ENCODE measurements at places on chromosomes 4 and X.

DNA sequence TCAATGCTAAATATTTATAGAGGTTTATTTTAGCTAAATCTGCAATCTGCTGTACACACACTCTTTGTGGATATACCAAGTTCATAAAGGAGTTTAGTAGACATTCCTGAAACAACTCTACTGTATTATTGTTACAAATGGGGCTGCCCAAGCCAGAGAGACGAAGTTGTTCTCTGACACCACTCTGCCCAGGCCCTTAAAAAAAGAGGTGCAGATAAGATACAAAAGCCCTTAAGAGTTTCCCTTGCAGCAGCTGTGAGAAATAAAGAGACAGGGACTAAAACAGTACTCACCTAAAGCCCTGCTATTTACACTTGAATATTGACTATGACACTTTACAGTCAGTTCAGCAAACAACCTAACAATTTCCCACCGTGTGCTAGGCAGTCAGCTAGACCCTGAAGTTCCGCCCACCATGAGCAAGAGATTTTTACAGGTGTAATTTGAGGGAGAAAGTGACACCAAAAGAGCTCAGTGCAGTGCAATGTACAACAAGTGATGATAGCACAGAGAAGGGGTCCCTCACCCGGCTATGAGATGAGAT is 191.7 kb downstream of the PRDM5 start:
- no peak for DNase-seq

DNA sequence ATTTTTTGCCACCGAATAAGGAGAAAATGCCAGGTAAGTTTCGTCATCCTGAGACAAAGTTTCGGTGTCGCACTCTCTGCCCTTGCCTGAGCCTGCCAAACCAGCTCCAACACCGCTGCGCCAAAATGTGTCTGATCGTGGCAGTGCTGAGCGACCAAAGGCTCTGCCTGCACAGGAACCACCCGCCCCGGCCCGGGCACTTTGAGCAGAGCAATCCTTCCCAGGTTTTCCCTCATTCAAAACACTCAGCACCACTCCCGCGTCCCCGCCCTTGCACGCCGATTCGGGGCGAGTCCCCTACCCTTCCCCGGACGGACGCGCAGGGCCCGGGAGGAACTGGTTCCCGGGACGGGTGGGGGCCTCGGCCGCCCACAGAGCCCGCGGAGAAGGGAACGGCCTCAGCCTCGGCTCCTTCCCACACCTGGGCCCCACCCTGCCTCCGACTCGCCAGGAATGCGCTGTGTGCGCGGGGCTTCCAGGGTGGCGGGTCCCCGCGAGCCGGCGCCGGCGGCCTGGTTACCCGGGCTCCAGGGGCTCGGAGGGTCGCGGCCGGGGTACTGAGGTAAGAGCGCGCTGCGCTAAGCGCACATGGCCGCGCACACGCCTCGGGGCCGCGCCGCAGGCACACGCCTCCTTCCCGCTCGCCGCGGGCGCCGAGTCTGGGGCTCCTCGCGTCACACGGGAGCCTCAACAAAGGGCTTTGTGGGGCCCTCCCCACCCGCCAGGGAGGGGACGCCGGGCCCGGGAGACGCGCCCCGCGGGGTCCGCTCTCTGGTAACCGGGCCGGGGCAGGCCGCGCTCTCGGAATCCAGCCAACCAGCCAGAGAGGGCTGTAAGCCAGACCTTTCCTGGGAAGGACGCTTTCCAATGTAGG is at the start of gene C4orf36:
C4orf36 (minus strand) TSS at position 661 of the 874 bp plus-strand sequence. CDS start 902 bp downstream, outside the sequence.
- peak; percentile 65 for DNase-seq

- no peak for DNase-seq
Measured at GRCh38 chrX:50211510-50211909, 6.9 kb downstream of the CCNB3 start.

DNA sequence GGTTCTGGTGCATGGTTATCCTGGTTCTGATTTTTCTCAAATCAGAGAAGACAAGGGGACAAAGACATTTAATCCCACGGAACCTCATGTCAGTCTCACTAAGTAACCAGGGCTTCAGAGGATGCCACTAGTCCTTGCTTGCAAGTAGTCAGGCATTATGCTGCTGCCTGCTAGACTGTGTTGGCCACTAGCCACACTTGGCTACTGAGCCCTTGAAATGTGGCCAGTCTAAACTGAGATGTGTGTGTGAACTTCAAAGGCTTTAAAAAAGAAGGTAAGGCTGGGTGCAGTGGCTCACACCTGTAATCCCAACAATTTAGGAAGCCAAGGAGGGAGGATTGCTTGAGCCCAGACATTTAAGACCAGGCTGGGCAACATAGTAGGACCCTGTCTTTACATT is 48.6 kb upstream of the IGFBP7 start:
- no peak for DNase-seq

- no peak for DNase-seq
Measured at GRCh38 chrX:129496625-129497024, 26.7 kb downstream of the SMARCA1 start.
